Activated CD4-positive, alpha-beta T cell treated with anti-CD3 and anti-CD28 coated beads, Interleukin-10, Interleukin-2, amounts not matched to agents 100 ng/mL and 50 ng/mL, durations not matched to agents 16 hours and 8 hours (primary cell): ENCODE measurements at places on chromosomes 13 and 19.

DNA sequence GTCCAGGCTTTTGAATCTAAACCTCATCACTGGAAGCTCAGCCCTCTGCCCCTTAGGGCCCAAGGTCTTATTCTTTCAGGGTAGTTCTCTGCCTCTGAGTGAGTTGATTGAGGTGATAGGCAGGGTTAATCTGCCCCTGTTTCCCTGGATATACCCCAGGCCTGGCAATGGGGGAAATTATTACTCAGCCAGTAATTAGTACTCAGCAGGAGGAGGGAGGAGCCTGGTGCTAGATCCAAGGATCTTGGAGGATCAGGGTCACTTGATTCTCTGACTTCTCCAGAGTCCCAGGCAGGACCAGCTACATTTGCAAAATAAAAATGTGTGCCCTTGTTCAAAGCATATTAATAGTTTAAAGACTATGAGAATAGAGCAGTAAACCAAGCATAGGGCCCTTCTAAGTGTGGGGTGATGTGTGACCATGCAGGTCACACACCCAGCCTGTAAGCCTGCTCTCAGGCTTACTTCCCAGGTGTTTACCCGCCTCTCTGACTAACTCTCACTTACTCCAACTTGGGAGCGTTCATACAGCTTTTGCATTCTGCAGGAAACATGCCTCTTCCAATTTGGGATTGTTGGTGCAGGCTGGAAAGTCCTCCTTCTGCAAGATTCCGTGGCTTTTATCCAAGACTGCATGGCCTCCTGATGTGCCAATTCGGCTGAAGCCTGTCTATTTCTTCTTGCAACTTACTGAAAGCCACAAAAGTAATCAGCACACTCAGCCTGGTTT, 7.9 kb upstream of the STK24 start:
- DNase-seq: no peak

GRCh38 chr19:13022859-13023636, 27.8 kb downstream of the NFIX start:
- no peak for DNase-seq

DNA sequence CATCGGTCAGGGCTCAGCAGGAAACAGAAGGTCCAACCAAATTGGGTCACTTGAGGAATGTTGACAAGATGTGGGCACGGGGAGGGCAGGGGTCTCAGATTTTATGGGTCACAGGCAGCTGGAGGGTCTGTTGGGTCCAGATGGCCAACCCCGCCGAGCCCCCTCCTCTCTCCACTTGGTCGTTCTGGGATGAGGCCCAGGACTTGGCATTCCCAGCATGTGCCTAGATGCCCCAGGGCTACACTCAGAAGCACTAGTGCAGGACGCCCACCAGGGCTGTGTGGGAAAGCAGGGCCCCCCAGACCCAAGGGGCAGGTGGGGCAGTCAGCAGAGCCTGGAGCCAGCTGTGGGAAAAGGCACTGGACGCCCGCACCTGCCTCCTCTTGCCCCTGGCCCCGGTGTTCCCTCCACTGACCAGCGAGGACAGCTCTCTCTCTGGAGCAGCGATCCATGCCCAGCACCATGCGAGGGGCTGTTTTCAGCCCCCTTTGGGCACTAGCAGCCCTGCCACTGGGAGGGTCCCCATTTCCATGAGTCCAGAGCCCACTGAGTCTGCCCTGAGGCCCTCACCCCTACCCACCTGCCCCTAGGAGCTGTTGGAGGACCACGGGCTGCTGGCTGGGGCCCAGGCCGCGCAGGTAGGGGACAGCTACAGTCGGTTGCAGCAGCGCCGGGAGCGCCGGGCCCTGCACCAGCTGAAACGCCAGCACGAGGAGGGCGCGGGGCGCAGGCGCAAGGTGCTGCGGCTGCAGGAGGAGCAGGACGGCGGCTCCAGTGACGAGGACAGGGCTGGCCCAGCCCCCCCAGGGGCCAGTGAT, 26.0 kb downstream of the DHX34 start:
- DNase-seq: no peak

- DNase-seq: no peak
Observed at GRCh38 chr13:107641574-107641973, 573.8 kb downstream of the LIG4 start.

- no peak for DNase-seq
Observed at GRCh38 chr13:21318891-21319532, 140.1 kb downstream of the ZDHHC20 start.

- DNase-seq: no peak
Observed at GRCh38 chr13:22064854-22065620, 394.2 kb downstream of the FGF9 start.

GRCh38 chr13:102862624-102863210, 16.9 kb downstream of the ERCC5 start:
- no peak for DNase-seq

DNA sequence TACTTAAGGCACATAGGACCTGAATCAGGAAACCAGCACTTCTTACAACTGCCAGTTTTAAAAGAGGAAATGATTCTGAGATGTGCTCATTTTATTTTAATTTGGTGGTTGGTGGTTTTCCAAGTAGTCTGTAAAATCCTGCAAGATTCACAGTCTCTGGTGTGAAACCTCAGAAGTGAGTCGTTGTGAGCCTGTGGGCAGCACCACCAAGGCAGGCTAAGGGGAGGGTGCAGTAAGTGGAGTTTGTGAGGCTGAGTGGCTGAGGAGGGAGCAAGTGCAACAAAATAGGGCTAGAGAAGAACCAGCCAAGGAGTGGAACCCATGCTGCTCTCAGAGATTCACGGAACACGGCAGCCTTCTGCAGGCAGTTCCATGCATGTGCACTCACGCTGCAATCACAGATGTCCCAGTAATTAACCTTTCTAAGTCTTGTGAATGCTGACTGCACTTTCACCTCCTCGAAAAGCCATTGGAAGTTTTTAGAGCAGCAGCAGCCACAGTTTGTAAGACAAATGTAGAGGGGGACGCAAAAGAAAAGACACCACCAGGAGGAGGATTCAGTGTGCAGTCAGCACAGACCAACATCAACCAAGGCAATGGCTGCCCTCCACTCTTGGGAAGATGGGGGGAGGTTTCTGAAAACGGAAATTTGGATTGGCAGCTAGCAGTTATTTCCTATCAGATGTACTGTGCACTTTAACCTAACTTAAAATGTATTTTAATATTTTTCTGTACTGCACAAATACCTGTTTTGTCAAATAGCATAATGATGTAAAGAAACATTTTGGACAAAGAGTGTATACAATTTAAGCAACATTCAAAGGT, 44.9 kb downstream of the ESD start:
- DNase-seq: peak; percentile 87

GRCh38 chr13:40271931-40272775, 394.3 kb downstream of the FOXO1 start:
- peak; percentile 4 for DNase-seq

DNA sequence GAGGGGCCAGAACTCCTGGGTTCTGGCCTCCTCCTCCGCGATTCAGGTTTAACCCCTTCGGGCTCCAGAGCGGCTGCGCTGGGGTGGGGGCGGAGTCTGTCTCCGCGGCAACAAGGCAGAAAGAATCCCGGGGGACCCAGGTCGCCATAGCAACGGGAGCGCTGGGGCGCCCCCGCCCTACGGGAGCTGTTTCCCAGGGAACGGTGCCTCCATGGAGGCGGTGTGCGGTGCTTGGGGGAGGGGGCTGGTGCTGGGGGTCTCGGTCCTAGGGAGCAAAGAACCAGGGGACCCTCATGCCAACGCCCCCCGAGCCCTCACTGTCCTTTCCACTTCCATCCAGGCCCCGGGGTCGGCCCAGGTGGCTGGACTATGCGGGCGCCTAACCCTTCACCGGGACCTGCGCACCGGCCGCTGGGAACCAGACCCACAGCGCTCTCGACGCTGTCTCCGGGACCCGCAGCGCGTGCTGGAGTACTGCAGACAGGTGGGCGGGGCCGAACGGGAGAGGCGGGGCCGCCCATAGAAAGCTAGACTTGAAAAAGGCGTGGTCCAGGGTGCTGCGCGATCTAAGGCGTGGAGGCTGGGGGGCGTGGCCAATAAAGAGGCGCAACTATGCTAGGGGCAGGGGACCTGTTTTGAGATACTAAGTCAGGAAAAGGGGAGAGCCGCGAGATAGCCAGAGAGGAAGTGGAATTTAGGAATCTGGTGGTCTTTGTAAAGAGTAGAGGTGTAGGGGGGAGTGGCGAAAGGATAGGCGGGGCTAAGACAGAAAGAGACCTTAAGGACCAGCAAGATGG, 1.2 kb downstream of the APLP1 start:
- DNase-seq: peak; percentile 92

DNA sequence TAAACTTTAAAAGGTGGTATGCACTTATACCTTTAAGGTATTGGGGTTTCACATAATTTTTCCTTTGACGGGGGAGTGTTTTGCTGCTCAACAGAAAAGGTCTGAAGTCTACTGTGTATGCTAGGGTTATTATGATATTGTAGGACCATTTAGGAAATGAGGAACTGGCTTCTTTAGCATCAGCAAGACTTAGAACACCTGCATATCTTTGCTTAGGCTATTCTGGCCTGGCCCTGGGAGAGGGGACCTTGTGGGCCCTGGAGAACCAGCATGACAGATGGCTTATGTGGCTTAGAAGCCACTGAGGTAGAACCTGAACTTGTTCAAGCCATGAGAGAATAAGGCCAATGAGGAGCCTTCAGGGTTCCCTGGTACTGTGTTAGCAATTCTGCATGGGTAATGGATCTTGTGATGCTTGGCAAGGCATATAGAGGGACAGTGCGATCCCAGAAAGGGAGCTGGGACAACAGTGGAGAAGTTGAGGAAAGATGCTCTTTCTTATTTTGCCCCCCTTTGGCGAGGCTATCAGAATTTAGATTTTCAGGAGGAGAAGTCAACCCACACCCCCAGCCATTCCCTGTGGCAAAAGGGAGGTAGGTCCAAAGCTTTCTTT, 4.3 kb downstream of the RGCC start:
- no peak for DNase-seq

DNA sequence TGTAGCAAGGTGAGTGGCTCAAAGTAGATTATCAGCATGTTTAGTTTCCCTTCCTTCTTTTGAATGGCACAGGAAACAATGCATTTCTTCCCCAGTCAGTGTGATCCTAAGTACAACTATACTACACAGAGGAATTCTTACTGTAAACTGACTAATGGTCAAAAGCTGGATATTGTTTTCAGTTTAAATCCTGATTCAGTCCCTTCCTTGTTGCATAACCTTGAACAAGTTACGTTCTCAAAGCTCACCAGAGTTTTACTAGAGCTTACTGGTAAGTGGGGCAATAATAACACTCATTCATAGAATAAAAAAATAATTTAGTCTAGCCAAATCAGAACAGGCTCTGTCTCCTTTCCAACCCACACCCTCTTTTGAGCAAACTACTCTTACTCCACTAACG, 180.1 kb downstream of the POSTN start:
- DNase-seq: no peak

GRCh38 chr13:76024151-76024550, 388.0 kb downstream of the LMO7 start:
- DNase-seq: no peak

DNA sequence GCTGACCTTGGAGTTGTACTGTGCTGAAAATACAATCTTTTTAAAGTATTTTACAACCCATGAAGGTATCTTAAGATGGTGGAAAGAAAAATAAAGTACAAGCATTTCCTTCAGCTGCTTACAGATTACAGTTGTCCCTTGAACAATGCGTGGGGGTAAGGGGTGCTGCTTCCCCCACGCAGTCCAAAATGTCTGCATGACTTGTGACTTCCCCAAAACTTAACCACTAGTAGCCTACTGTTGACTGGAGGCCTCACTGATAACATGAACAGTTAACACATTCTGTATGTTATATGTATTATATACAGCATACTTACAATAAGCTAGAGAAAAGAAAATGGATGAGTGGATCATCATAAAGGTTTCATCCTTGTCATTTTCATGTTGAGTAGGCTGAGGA, 45.3 kb upstream of the ZNF599 start:
- DNase-seq: no peak

GRCh38 chr13:107367258-107367657, 799.3 kb upstream of the ARGLU1 start:
- no peak for DNase-seq

GRCh38 chr13:114144606-114145244, 12.3 kb upstream of the RASA3 start:
- DNase-seq: no peak

DNA sequence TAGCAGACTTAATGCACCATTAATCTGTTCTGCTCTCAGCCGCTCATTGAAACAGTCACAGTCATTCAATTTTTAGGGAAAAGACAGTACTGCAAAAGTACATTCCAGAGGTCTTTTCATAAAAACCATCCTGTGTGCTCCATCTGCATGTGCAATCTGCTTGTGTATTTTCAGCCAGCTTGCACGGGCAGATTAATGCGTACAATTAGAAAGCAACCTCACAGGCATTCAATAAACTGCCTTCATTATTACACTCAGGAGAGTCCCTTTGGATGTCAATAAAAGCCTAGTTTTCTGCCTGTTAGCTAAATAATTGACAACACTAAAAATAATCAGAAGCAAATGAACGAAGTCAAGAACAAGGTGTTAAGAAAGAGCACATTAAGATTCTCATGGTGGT, 41.9 kb downstream of the EPSTI1 start:
- no peak for DNase-seq
